Skeletal muscle cell (primary cell): ENCODE measurements at places on chromosomes 3 and 15.

DNA sequence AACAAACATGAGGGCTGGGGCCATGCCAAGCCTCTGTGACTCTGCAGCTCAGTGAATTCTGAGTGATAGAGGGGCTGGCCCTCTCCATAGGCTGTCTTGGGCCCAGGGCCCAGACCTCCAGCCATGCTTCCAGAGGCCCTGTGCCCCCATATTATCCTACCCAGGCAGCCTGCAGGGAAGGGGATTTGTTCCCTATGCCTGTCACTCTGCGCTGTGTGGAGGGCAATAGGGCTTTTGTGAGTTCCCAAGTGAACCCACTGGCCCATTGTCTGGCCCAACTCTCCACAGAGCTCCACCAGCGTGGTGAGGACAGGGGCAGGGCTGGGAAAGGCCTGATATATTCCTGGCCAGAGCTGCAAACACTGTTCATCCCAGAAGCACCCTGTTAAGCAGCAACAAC lies 113.2 kb downstream of the EPHB1 start:
- DNase-seq = no peak

- DNase-seq = peak; percentile 39
Measured at GRCh38 chr15:38002883-38003477, 68.5 kb downstream of the TMCO5A start.

DNA sequence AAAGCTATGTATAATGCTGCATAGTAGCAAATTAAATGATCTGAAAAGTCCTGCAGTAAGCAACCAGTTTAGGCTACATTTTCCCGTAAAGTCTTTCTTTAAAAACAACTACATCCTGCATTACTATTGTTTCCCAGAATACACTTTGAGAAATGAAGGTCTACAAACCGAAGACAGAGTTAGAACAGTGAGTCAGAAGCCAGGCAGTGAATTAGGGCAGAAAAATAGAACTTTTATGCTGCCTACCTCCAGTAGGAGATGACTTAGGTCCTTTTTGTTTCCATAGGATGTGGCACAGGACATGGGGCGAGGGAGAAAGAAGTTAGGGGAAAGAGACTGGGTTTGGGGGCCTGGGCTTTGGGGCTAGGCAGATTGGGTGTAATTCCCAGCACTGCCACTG lies 127.3 kb downstream of the PPM1L start:
- DNase-seq = no peak

DNA sequence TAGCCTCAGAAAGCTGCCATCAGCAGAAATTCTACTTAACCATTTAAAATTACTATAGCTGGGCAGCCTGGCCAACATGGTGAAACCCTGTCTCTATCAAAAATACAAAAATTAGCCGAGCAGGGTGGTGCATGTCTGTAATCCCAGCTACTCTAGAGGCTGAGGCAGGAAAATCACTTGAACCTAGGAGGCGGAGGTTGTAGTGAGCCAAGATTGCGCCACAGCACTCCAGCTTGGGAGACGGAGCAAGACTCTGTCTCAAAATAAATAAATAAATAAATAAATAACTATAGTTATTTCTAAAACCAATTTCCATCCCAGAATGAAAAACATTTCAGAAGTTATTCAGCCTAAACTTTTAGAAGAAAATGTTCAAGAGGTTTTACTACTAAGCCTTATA lies 25.1 kb downstream of the LRRFIP2 start:
- DNase-seq = no peak

DNA sequence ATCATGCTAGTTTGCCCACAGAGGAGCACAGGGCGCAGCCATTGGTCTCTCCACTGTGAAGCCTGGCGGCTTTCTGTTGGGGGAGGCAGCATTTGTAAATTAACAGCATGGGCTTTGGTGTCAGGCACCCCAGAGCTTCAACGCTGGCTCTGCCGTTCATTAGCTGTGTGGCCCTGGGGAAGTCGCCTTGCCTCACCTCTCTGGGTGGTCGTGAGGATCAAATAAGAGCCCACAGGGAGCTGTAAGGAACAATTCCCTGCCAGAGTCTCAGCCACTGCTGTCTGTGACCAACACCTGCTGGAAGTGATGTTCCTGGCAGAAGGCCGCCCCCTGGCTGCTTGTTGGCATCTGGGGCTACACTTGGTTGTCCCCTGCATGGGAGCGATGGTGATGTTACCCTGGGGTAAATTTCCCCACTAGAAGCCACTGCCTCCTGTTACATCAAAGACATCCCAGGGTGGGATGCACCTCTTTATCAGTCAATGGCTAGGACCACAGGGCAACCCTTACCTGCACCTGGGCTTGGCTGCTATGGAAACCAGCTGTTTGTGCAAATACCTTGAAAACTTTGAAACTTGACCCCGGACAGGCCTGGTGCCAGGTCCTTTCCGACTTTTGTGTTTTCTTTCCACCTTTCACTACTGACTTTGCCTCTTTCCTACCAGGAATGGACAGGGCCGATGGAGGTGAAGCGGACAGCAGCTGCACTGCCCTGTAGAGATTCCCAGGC lies 36.9 kb downstream of the DNASE1L3 start:
- DNase-seq = no peak

DNA sequence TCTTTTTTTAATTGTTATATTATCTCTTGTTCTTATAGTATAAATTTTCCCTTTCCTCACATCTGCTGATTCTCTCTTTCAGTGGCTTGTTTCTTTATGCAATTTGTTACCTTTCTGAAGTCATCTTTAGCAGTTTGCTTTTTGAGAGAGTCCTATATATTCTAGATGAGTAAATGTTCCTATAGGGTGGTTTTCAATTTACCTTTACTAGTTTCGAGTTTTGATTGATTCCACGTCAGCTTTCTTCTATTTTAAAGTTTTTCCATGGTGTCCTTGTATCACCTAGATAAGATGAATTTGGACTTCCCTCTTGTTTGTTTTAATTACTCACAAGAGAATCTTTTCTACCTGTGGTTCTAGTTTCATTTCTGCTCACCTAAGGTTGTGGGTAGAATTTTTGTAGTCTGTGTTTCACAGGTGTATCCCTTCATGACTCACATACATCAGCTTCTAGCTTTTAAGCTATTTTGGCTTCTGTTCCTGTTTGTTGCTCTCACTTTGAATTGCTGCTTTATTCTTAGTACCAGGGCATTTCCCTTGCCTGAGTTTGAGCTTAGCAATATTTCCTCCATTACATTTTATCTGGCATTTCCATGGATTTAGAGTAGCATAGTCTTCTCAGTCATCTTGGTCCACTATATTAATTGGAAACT lies 6.4 kb downstream of the TEX9 start:
- DNase-seq = no peak

DNA sequence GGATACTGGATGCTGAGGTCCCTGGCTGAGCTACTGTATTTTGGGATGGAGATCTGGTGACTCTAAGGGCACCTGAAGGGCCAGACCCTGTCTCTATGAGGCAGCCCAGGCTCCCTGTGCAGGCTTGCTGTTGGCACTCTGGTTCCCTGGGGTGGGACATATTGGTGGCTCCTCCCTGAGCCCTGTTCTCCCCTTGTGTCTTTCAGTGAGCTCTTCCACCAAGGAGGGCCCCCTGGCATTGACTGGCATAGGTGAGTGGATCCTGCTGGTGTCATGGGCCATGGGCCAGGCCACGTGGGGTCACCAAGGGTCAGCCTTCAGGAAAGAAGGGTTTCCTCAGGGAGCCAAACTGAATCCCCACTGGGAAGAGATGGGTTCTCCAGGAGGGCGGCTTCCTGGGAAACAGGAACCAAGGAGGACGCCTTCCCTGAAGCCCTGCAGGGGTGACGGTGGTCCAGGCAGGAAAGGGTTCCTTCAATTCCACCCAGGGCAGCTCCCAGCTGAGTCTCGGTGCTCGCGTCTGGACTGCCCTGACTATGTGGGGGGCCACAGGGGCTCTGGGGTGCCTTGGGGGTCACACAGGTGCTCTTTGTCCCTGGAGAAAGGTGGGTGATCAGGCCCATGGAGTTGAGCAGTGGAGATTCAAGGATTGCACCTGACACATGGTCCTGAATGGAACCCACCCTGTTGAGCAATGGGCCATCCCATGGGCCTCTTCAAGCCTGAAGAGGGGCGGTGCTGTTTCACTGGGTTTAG lies 220.4 kb downstream of the SNRPN start:
- DNase-seq = no peak

DNA sequence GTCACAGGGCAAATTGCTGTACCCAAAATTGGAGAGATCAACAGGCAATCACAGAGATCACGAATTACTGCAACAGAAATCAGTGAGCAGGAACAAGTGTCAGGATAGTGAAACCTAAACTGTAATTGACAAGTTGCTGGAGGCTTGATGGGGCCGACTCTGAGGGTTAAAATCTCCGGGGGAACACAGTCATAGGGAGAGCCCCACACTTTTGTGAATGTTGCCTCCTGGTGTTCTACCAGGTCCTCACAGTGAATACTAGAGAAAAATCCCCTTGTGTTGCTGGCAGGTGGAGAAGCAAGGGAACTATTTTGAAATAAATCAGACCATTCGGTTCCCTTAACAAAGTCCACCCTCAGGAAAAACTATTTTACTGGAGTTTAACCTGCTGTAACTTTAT lies 697.5 kb upstream of the CBLB start:
- DNase-seq = no peak

DNA sequence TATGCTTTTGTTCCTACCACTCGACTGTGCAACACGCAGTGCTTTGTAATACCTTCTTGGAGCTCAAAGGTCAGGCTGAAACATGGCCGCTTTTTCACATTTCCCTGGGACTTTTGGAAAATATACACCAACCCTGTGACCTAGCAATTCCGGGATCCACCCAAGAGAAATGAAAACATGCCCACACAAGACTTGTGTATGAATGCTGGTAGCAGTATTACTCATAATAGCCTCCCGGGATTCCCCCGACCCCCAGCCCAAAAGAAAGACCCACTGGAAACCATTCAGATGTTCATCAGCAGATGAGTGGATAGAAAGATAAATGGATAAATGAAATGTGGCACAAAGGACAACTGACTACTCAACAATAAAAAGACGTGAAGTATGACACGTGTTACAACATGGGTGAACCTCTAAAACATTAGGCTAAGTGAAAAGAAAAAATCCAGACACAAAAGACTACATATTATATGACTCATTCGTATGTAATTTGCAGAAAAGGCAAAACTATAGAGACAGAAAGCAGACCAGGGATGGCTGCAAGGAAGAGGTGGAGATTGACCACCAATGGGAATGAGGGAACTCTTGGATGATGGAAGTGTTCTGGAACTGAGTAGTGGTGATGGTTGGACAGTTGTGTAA lies 104.1 kb downstream of the PGPEP1L start:
- DNase-seq = peak; percentile 56

DNA sequence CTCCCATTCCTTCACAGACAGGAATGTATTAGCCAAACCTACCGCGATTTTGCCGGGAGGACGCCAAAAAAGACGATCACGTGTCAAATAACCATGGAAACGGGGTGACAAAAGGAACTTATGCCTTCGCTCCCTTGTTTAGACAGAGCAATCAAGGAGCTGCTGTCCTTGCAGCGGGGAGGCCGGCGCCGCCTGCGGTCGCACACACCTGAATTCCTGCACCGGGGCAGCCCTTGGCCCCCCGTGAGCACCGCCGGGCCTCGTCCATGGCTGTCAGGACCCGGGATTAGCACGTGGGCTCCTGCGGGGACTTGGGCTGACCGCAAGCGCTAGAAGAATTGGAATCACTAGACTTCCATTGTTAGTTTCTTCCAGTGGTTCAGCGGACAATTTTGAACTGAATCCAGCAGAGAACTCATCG lies 193.1 kb downstream of the SHQ1 start:
- no peak for DNase-seq

DNA sequence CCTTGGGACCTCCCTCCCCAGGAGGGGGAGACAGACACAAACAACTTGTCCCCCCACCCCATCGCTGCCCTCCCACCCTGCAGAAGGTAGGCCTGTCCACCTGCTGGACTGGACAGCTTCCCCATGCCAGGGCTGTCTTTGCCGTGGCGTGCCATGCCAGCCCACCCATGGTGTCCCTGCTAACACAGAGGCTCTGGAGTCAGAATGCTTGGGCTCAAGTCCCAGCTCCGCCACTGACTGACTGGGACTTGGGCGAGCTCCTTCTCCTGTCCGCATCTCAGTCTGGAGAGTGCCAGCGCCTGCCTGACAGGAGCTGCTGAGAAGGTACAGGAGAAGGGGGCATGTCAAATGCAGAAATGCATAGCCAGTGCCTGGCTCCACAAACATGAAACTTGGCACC lies 23.9 kb downstream of the WNT7A start:
- DNase-seq = no peak

- DNase-seq = no peak
Measured at GRCh38 chr3:9760779-9761505, 8.8 kb downstream of the CAMK1 start.
